ENCODE measurements at places on chromosomes 3 and 15.

DNA sequence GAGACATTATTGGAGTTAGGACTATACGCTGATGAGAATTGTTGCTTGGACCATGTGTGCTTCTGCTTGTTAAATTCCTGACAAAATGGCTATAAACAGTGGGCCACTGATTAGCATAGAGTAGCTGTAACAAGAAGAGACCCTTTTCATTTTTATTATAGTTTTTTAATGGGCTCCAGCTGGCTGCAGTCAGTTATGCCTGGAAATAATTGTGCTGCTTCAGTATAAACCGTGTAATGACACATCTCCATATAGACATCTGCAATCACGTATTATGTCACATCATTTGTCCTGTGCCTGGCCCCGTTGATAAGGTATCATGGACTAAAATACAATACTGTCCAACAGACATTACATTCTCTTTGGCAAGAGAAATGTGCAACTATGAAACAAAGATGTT is 50.9 kb downstream of the ARPP21 start:
- peak; percentile 33 for DNase-seq

DNA sequence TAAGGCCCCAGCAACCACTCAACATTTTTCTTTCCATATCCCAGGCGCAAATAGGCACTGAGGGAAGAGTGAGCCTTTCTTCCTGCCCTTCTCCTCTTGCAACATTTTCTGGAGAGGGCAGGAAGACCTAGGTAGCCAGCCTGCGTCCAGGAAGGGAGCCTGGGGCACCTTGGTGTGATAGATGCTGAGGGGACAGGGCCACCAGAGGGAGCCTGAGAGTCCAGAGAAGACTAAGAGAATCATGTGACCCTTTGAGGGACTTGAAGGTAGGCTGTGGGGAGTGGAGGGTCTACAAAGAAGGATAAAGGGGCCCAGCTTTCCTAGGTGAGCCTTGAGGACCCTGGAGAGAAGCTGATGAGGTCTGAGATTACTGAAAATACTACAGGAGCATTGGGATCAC is 346.6 kb downstream of the CNTN6 start:
- no peak for DNase-seq

DNA sequence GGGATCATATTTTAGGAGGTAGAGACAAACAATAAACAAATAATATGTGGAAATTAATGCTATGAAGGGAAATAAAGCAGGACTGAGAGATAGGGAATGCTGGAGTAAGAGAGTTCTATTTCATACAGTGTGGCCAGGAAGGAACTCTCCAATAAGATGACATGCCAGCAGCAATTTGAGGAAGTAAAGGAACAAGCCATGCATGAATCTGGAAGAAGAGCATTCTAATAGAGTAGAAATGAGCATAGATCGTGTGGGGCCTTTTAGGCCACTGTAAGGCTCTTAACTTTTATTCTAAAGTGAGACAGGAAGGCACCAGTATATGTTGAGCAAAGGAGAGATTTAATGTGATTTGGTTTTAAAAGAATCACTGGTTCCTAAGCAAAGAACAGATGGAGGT is 126.3 kb downstream of the DMXL2 start:
- no peak for DNase-seq

DNA sequence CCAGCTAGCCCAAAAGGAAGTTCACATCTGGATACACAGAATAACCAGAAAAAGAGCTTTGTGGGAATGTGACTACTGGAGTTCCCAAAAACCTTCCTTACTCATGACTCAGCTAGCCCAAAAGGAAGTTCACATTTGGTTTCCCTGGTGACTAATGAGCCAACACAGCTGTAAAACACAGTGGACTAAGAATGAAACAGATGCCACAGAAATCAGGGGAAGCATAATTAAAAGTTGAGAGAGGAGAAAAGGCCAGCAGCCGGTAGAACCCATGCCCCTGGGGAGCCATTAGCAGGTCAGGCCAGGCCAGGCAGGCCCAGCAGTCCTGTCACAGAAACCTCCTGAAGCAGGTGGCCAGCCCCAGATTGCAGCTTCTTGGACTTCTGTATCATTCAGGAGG is 130.3 kb downstream of the GHSR start:
- no peak for DNase-seq

DNA sequence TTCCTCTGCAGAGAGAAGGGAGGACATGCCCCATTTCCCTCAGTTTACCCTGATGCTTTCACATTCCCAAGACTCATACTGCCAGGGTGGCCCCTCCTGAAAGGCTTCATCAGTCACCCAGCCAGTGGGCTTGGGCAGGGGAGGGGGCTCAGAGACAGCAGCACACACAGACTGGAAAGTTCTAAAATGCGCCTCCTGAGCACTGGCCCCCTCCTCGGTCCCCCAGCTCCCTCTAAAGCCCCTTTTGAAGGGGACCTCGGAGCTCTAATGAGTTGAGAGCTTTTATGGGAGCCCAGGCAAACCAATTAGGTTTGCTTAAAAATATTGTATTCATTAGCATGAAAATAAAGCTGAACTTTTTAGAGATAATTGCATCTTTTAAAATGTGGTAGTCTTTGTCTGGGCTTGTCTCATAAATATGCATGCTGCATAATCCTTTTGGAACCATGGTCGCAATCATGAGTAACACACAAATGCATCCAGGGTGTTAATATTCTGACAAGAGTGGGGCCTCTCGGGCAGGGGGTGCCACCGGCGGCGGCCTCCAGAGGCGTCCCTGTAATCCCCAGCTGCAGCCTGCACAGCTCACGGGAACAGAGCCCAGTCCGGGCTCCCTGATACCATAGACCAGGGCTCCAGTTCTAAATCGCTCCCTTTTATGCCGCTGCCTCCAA is 78.5 kb downstream of the RPLP1 start:
- DNase-seq = no peak

GRCh38 chr3:122031123-122031468 is 9.0 kb upstream of the ILDR1 start:
- no peak for DNase-seq

DNA sequence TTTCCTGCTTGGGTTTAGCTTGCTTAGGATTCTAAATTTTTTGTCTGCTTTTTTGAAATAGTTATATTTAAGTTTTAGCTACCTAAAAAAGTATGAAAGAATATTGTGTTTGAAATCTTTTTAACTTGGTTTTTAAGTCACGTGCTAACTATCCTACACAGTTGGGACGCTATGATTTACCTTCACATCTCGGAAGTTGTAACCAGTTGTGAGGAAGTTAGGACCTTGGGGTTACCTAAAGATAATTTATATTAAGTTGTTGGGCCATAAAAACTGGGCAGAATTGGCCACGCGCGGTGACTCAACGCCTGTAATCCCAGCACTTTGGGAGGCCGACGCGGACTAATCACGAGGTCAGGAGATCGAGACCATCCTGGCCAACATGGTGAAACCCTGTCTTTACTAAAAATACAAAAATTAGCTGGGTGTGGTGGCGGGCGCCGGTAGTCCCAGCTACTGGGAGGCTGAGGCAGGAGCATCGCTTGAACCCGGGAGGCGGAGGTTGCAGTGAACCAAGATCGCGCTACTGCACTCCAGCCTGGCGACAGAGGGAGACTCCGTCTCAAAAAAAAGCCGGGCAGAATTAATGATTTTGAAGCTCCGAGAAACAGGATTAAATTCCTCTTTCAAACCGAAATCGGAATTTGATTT is 1.0 kb downstream of the ZFAND6 start:
- DNase-seq = no peak
